SK-N-SH treated with all-trans-retinoic acid at 6 μM for 48 hours (cell line): ENCODE measurements at places on chromosomes 2 and 18.

- ATAC-seq = no peak
Observed at GRCh38 chr18:6746386-6746960, 17.0 kb downstream of the ARHGAP28 start.

GRCh38 chr2:19649142-19649541 is 252.6 kb downstream of the TTC32 start:
- ATAC-seq = no peak

GRCh38 chr2:224946895-224947294 is 95.4 kb downstream of the DOCK10 start:
- peak; percentile 18; the same call in 1 of the 3 replicates for ATAC-seq

DNA sequence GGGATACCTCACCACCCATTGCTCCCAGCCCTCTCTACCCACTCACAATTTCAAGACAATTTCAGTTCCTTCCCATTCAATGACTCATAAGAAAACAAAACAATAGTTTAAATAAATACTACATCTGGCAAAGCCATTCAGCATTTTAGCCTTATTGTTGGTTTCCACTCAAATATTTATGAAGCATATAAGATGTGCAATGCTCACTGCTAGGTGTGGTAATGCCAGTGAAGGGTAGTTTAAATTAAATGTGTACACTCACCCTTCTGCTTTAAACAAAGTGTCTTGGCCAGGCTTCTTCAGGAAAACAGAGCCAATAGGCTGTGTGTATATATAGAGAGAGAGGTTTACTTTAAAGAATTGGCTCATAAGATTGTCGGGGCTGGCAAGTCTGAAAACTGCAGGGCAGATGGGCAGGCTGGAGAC is 37.0 kb downstream of the INO80C start:
- no peak for ATAC-seq

GRCh38 chr2:145644820-145645302 is 1124.9 kb upstream of the ZEB2 start:
- ATAC-seq = no peak
